Activated T-cell treated with anti-CD3 and anti-CD28 coated beads, Interleukin-2, amount 50 U/mL, for 48 hours (primary cell): ENCODE measurements at places on chromosomes 13 and 19.
A peak's percentile ranks its signal among the peaks of the same experiment; 100 is the strongest.

DNA sequence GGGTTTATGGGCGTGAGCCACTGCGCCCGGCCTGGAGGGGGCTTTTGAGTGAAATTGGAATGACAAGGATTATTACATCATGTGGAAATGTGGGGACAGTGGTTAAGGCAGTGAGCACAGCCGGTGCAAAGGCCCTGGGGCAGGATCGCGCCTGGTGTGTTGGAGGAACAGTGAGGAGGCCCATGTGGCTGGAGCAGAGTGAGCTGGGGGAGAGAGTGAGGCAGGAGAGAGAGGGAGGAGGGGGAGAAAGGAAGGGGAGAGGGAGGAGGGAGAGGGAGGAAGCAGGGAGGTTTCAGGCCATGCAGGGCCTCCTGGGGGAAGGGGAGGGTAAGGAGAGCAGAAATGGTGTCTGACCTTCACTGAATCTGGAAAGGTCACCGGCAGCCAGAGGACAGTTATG, 11.3 kb upstream of the CELF5 start:
- DNase-seq = no peak

DNA sequence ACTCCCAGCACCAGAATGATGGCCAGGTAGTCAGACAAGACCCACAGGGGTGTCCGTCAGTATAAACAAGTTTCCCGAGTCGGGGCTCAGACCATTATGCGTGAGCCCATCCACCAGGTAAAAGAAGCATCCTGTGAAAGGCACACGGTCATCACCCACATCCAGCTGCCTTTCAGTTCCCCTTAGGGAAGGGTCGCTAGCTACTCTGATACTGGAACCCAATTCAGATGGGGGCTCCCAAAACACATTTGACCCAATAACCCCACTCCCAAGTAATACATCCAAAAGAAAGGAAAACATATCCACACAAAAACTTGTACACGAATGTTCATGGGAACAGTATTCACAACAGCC, 66.8 kb downstream of the STK24 start:
- peak; percentile 24 for DNase-seq

DNA sequence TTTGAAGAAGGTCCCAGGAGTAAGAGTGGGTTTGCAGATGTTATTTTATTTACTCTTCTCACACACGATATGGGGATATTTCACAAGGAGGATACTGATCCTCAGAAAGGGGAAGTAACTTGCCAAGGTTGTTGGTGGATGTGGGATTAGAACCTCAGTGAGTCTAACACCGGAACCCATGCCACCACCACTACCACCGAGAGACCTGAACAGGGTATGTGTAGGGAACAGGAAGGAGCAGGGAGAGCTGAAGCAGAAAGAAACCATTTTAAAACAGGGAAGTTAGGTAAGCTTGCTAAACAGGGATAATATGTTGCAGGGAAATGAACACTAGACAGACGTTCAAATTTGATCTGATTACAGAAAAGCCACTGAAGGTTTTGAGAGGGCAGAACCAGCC, 11.6 kb upstream of the CEACAM3 start:
- DNase-seq = no peak

GRCh38 chr19:38993271-38993670, 17.7 kb upstream of the FBXO17 start:
- DNase-seq = no peak
